ENCODE measurements at places on chromosomes 4 and X.
A peak's percentile ranks its signal among the peaks of the same experiment; 100 is the strongest.

DNA sequence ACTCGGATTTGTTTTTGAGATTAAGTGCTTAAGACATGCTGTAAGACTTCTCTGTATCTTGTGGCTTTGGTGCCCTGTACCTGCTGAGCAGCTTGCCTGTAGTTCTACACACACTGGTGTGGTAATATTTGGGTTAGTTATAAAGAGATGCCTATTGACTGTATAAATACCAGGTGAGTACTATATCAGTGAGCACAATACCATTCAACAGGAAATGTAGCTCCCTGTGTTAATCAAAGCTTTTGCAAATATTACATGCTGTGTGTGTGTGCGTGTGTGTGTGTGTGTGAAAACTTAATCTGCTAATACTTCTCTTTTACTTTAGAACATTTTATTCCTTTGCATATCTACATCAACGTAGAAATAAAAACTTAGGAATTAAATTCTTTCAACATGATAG is 30.1 kb downstream of the MYOZ2 start:
- DNase-seq: no peak

DNA sequence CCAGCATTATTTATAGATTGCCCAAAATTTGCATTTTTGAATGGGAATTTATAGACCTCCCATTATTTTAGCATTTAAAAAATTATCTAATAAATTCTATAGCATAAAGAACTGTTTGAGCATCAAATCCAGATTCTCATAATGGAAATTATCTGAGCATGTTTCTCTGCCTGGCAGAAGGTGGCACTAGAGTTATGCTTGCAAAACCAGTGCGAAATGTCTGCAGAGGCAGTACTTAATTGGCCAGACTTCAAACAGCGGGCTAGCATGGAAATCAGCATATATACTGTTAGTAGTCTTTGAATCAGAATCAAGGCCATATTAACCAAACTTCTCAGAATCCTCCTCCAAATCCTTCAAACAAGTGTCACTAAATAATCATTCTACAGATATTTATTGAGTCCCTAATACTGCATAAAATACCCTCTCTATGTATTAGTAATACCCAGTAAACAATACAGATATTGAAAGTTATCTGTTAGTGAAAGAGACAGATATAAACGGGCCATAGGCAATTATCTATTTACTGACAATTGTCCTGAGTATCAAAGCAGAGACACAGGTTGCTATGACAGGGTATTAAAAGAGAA is 78.7 kb upstream of the DCLK2 start:
- peak; percentile 10 for DNase-seq

DNA sequence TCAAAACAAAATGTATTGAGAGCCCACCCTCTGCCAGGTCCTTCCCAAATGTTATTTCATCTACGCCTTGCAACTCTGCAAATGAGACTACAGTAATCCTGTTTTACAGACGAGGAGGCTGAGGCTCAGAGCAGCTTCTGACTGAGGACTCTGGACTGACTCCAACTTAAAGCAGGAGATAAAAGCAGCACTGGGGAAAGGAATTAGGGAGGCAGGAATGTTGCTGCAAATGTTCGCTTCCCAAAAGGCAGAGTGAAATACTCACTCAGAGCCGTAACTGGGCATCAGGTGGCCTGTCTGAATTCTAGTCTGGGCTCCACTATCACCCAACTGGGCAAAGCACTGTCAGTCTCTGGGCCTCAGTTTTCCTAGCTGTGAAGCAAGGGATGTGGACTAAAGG is 94.7 kb upstream of the SRD5A3 start:
- no peak for DNase-seq

- no peak for DNase-seq
These were observed 143.9 kb downstream of the PTCHD1 start for GRCh38 chrX:23478561-23478960.

DNA sequence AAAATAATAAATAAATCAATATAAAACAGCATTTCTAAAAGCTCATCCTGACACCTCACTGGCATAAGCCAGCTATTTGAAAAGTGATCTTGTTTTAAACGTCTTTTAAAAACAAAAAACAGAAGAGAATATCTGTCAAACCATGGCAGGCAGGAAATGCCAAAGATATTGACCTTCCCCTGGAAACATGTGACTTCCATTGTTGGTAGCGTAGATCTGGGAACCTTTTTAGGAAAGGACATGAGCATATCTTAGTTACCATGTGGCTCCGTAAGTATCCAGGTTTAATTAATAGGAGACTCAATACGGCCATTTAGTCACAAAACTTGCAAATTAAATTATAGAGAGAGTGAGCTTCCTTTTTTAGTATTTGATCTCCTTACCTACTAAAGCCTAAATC is 83.0 kb upstream of the KLHL4 start:
- DNase-seq: no peak

DNA sequence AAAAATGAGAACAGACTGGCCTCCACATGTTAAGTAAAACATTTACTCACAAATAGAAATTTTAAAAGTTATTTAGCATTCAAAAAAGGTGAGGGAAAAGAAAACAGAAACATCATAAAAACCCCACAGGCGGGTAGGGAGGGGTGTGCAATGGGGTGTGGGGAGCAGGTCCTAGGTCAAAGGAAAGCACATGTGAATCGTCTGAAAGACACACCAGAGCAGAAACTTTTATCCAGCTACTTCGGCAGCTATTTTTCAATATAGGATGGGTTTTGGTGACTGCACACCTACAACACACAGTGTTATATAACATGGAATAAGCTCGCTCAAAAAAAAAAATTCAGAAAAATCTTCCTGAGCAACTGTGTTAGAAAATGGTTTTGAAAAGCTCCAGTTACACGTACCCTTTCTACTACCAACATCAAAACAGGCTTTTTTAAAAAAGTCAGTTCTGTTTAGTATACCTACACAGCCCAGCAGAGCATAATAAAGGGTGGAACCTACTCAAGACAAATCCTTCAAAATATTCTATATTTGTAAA is 1.6 kb downstream of the OTUD4 start:
- DNase-seq: peak; percentile 42

DNA sequence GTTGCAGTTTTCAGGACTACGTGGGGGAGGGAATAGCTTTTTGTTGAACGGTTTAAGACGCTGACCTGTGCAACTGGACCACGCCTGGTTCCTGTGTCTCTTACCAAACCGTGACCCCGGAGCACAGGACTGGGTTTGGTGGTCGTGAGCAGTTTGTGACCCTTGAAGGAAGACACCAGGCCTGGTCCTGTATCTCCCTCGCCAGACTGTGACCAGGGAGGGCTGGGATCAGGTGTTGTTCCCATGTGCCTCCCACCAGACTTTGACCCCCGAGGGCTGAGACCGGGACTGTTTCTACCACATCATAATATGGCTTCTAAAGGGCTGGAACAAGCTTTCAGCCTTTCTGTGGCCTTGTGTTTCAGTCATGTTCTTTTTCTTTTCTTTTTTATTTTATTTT is 683 bp downstream of the EBP start:
- no peak for DNase-seq

- no peak for DNase-seq
These were observed 20.3 kb downstream of the RGS12 start for GRCh38 chr4:3313139-3313538.

- no peak for DNase-seq
These were observed 30.5 kb downstream of the TMEM271 start for GRCh38 chr4:545612-546011.

GRCh38 chr4:125105561-125105960 is 209.2 kb upstream of the FAT4 start:
- no peak for DNase-seq

DNA sequence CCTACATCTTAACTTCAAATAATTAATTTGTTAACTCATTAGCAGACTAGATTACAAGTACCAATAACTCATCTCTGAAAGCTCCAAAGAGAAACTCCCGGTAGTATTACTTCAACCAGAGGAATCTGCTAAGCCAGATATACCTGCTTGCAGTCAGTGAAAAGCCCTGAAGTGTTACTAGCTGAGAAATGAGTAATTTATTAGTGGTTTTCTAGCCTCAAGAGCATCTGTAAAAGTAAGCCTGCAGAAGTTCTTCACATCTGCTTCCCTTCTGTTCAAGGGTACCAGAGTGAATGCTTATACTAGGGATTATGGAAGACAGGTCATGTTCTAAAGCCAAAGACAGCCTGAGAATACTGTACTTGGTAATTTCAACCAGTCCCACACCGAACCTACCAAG is 34.7 kb downstream of the IRS4 start:
- DNase-seq: no peak

DNA sequence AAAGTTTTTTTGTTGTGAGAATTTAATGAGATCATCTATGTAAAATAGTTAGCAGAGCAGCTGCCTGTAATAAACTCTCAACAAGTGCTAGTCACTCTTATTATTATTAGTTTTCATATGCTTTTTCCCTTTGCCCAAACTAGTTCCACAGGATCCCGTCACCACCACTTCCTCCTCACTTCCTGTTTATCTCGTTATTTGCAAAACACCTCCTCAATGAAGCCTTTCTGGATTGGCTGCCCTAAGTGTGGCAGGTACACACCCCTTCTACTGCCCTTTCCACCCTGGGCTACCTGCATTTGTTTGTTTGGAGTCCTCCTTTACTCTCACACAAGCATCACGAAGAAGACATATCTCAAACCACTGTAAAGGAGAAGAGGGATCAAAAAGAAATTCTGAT is 54.4 kb upstream of the KLF3 start:
- no peak for DNase-seq

- no peak for DNase-seq
These were observed 4.3 kb downstream of the TMPRSS11D start for GRCh38 chr4:67879486-67879885.

DNA sequence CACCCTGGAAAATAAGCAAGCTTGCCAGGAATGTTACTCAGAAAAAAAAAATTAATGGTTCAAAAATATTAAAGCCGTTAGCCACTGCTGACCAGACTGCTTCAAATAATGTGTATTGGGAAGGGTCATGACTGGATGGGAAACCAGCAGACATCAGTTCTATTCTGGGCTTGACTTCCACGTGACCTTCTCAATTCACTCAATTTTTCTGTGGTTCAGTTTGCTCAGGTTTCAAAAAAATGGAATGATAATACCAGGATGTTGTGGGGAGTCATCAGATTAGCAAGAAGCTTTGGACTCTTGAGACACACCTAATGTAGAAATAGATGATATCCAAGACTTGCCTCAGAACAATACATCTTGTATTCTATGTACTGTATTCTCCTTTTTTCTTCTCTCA is 541.9 kb upstream of the BOD1L1 start:
- no peak for DNase-seq

DNA sequence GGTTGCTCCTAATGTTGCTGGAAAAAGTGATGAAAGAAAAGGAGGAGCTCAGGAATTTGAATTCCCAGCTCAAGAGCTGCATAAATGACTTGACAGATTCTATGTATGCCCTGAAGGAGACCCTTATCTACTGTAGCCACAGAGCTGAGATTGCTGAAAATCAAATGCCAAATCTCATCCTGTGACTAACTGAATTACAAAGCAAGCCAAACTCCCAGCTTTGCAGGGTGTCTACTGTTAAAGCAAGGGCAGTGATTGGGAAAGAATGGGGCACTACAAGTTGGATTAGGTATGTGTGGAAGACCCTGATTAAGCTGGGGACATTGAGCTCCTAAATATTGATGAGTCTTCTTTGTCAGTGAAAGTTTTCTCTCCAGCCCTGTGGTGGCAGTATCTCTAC is 20.8 kb upstream of the SMIM9 start:
- DNase-seq: no peak

- no peak for DNase-seq
These were observed 1290.8 kb upstream of the PABPC4L start for GRCh38 chr4:135492439-135492838.
